Calu3 (cell line): ENCODE measurements at places on chromosomes 3 and 15. TPM values are rescaled to one million over a fixed set of nuclear protein-coding genes. Genes with fewer than 3 reads are reported as not detected.

Gene EXOG
- 11.2 and 13.2 TPM in 2 replicates for total RNA-seq

DNA sequence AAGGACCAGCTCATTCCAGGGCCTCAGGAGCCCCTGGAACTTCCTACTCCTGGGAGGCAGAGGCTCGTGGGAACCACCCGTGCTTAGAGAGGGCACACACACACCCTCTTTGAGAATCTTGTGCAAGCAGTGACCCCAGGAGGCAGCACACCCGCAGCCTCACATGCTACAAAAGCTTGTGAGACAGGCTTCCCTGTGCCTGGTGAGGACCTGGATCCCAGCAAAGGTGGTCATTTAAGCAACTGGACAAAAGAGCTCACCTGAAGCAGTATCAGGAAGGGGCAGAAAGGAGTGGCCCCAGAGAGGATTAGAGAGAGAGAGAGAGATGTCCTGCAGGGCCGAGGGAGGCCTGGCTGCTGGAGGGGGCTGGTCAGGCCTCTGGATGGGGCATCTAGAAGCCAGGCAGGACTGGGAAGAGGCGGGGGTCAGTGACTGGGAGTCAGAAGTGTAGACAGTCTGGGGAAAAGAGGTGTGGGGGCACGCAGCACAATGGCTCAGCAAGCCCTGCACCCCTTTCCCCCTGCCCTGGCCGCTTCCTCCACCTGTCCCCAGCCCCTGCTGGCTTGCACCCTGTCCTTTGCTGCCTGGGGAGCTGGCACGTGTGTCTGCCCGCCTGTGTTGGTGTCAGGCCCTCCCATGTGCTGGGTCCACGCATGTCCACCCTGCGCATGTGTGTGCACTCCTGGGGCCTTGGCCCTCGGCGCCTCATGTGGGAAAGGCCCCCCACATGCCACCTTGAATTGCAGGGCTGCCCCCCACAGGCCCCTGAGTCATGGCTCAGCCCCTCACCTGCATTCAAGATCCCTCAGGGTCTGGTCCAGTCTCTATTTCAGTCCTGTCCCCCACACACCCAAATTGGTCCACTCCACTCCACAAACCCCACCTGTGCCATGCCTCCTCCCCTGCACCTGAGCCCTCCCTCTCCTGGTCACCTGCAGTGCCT lies 36.9 kb downstream of the TSPAN3 start:
- DNase-seq = no peak
- H3K4me1 ChIP-seq = peaks cover 21% of the 10 kb centered on the region
- H3K27me3 ChIP-seq = peaks cover 7% of the 10 kb centered on the region
- H3K4me3 ChIP-seq = no peak overlapping the region

GRCh38 chr3:128684986-128685726 lies 34.5 kb upstream of the RPN1 start:
- H3K27me3 ChIP-seq = no peaks in the 10 kb centered on the region
- DNase-seq = no peak
- no peak overlapping the region for H3K4me3 ChIP-seq
- peaks cover 15% of the 10 kb centered on the region for H3K36me3 ChIP-seq
- peaks cover 10% of the 10 kb centered on the region for H3K4me1 ChIP-seq
- no peak overlapping the region for H3K27ac ChIP-seq

DNA sequence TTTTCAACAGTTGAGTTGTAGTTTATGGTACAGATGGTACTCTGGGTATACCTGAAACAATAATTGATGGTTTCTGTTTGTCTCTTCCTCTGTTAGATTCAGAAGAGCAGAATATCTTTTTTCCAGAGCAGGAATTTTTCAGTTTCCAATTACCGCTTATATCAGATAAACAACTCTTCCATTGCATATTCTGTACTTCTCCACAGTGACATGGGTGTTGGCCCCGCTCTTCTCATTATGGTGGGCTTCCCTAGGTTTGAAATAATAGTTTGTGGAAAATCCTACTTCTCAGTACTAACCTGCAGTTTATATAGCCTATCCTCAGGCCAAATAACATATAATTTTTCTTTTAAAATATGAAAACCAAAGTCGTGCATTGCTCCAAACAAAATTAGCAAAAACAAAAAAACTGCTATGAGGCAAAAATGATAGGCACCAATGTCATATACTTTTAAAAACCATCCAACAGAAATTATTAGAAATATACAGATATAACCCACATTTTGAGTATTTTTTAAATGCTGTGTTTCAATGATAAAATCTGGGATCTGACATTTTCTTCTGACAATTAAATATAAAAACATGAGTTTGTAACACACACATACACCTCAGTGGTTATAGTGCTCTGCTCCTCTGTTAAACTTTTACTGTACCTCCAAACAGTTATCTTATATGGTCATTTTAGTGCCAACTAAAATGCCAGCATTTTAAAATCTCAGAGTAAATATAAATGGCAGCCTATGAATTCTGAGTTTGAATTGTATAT lies 56.8 kb downstream of the CMSS1 start:
- no peak for DNase-seq
- H3K4me1 ChIP-seq = peaks cover 36% of the 10 kb centered on the region
- no peak overlapping the region for H3K27ac ChIP-seq
- H3K36me3 ChIP-seq = peaks cover 14% of the 10 kb centered on the region
- no peaks in the 10 kb centered on the region for H3K27me3 ChIP-seq

Gene FANCD2OS
- total RNA-seq = not detected in 2 replicates

Gene FGF12
- 9.7 and 15.7 TPM in 2 replicates for total RNA-seq

DNA sequence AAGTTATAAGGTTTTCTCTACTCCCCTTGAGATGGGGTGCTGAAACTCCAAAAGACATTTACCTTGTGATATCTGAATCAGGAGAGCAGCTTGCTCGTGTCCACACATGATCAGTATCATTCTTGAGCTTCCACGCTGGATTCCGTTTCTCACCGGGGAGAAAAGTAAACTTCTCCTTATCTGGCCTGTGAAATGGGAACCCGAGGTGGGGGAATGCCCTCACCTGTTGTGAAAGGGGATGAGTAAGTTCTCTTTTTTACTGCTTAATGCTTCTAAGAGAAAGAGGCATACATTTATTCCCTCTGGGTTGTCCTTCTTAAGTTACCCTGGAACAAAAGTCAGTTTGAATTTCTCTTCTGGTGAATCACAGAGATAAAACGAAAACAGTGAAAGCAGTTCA lies 440.5 kb upstream of the ADAMTS9 start:
- no peak for DNase-seq
- no peaks in the 10 kb centered on the region for H3K36me3 ChIP-seq
- H3K27ac ChIP-seq = no peak overlapping the region
- H3K4me1 ChIP-seq = peaks cover 8% of the 10 kb centered on the region
- H3K4me3 ChIP-seq = no peak overlapping the region

DNA sequence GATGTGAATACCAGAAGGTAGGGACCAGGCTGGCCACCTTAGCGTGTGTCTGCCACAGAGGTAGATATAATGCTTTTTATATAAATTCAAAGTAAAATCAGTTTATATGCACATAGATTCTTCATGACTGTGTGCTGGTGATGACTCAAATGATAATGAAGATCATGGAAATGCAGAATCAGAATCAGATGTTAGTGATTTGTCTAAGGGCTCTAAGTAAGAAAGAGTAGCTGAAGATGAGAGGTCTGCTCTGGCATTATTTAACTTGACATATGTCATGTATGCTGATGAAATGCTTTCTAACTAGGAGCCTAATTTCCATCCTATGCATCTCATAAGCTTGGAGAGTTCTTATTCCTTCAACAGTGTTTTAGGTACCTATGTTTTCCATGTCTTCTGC lies 50.3 kb upstream of the DPH6 start:
- H3K27me3 ChIP-seq = no peaks in the 10 kb centered on the region
- no peaks in the 10 kb centered on the region for H3K4me1 ChIP-seq
- no peak overlapping the region for H3K4me3 ChIP-seq
- DNase-seq = no peak

GRCh38 chr15:78389322-78389721 lies 48.7 kb upstream of the IREB2 start:
- no peaks in the 10 kb centered on the region for H3K4me1 ChIP-seq
- H3K27ac ChIP-seq = no peak overlapping the region
- no peak for DNase-seq
- no peak overlapping the region for H3K4me3 ChIP-seq
- peaks cover 74% of the 10 kb centered on the region for H3K27me3 ChIP-seq

Gene SUCLG2
- 49.5 and 56.6 TPM in 2 replicates for total RNA-seq

Gene VIPR1
- total RNA-seq = 16.6 and 19.2 TPM in 2 replicates

- peaks cover 75% of the 10 kb centered on the region for H3K27me3 ChIP-seq
- no peak overlapping the region for H3K27ac ChIP-seq
- peaks cover 11% of the 10 kb centered on the region for H3K36me3 ChIP-seq
These were observed 911 bp downstream of the RFTN1 start for GRCh38 chr3:16512435-16513140.

DNA sequence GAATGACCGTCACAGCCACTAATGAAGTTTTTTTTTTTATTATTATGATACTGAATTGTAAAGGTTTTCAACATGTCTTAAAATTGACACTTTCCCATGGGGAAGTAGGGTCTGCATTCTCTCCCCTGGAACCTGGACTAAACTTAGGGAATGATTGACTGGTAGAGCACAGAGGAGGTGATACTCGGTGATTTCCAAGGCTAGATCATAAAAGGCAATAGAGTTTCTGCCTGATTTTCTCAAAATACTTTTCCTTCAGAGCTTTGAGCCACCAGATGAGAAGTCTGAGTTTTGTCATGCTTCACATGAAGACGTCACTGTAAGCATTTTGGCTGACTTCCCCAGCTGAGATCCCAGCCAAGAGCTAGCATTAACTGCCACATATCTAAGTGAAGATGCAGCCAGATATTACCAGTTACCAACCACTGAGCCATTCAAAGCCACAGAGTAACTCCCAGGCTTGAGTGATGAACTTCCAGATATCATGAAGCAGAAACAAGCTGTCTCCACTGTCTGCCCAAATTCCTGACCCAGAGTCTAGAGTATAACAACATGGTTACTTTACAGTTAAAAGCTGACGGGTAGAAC lies 105.8 kb downstream of the LSAMP start:
- H3K27me3 ChIP-seq = no peaks in the 10 kb centered on the region
- DNase-seq = no peak
- H3K4me1 ChIP-seq = peaks cover 18% of the 10 kb centered on the region
- H3K27ac ChIP-seq = no peak overlapping the region
- H3K36me3 ChIP-seq = no peaks in the 10 kb centered on the region

DNA sequence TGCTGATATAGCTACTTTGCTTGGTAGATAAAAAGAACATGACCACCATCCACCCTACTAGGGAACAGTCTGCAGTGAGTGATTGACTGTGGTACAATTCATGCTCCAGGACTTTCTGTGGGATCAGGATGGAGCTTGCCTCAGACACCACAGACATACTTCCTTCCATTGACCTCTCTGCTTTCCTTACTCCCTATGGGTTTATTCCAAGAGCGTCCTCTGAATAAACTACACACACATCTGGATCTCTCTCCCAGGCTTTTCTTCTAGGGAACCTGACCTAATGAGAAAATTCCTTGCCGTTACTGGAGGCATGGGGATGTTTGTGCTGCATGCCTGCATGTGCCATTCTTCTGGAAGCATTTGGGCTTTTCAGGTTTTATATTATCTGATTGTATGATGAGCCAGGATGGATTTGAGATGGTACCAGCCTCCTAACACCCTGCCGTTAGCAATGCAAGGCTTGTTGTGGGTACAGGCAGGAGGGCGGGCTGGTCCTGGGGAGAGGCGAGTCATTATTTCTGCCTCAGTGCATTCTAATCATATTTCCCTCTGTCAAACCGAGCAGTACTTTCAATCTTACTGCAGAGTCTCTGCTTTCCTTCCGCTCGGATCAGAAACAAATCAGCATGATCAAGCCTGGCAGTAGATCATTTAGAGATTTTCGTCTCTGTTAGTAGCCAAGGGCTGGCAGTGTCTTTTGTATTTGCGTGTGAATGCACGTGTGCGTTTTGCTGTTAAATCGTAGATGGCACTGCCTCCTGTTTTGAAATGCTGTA lies 279.2 kb downstream of the PDCD6IP start:
- H3K4me3 ChIP-seq = no peak overlapping the region
- no peaks in the 10 kb centered on the region for H3K4me1 ChIP-seq
- no peak overlapping the region for H3K27ac ChIP-seq
- no peaks in the 10 kb centered on the region for H3K36me3 ChIP-seq
- H3K27me3 ChIP-seq = peaks cover 33% of the 10 kb centered on the region
- DNase-seq = no peak

- H3K4me3 ChIP-seq = no peak overlapping the region
- H3K36me3 ChIP-seq = no peaks in the 10 kb centered on the region
- H3K4me1 ChIP-seq = no peaks in the 10 kb centered on the region
- H3K27me3 ChIP-seq = no peaks in the 10 kb centered on the region
These were observed 91.6 kb upstream of the SETMAR start for GRCh38 chr3:4211610-4212009.

GRCh38 chr3:13507570-13508339 lies 27.6 kb downstream of the HDAC11 start:
- peaks cover 11% of the 10 kb centered on the region for H3K4me1 ChIP-seq
- H3K27ac ChIP-seq = no peak overlapping the region
- H3K36me3 ChIP-seq = no peaks in the 10 kb centered on the region
- no peak overlapping the region for H3K4me3 ChIP-seq
- H3K27me3 ChIP-seq = no peaks in the 10 kb centered on the region

GRCh38 chr3:126263539-126263938 lies 83.2 kb upstream of the ALDH1L1 start:
- peaks cover 13% of the 10 kb centered on the region for H3K36me3 ChIP-seq
- H3K27me3 ChIP-seq = peaks cover 14% of the 10 kb centered on the region
- peaks cover 28% of the 10 kb centered on the region for H3K4me1 ChIP-seq
- no peak for DNase-seq

Gene PAQR9
- total RNA-seq = 1.3 and 2.0 TPM in 2 replicates

DNA sequence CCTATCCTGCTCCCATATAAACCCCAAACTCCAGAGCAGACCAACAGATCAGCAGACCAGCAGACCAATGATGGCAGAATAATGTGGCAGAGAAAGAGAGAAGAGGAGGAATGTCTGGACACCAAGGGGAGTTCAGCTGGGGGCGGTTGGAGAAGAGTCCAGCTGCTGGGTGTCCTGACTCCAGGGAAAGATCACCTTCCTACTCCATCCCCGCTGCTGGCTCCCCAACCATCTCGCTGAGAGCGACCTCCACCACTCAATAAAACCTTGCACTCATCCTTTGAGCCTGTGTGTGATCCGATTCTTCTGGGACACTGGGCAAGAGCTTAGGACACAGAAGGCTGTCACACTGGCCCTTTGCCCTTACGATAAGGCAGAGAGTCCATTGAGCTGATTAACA lies 12.8 kb upstream of the PLAAT1 start:
- H3K4me1 ChIP-seq = peaks cover 8% of the 10 kb centered on the region
- no peaks in the 10 kb centered on the region for H3K27me3 ChIP-seq
- no peak for DNase-seq
- no peak overlapping the region for H3K4me3 ChIP-seq
